Activated CD4-positive, alpha-beta T cell treated with anti-CD3 and anti-CD28 coated beads, Interleukin-2, amount 10 ng/mL, durations not matched to agents 24 days and 14 days (primary cell): ENCODE measurements at places on chromosomes 1 and 21. TPM values are rescaled to one million over a fixed set of nuclear protein-coding genes. Genes with fewer than 3 reads are reported as not detected.

DNA sequence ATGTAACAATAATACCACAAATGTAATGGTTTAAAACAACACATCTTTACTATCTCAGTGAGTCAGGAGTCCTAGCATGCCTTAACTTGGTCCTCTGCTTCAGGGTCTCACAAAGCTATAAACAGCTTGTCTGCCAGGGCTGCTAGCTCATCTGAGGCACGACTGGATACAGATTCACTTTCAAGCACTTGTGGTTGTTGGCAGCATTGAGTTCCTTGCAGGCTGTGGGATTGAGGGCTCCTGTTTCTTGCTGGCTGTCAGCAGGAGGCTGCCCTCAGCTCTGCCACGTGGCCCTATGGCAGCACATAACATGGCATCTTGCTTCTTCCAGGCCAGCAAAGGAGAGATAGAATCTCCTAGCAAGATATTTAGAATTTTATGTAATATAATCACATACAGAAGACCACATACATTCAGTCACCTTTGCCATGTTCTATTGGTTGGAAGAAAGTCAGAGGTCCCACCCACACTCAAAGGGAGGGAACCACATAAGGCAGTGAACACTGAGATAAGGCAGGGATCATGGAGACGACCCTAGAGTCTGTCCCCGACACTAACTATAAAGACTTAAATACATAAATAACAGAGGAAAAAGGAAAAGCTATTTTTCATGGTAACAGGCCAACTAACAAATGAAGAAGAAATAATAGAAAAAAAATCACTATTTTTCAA lies 18.9 kb upstream of the IPP start:
- DNase-seq, result no peak
- H3K27ac ChIP-seq, result no peak overlapping the region
- peaks cover 3% of the 10 kb centered on the region for H3K27me3 ChIP-seq
- peaks cover 5% of the 10 kb centered on the region for H3K4me1 ChIP-seq
- H3K4me3 ChIP-seq, result no peak overlapping the region
- H3K36me3 ChIP-seq, result no peaks in the 10 kb centered on the region

GRCh38 chr1:70818401-70818800 lies 229.2 kb downstream of the PTGER3 start:
- H3K27ac ChIP-seq, result no peak overlapping the region
- H3K4me1 ChIP-seq, result no peaks in the 10 kb centered on the region
- no peaks in the 10 kb centered on the region for H3K36me3 ChIP-seq
- H3K4me3 ChIP-seq, result no peak overlapping the region
- DNase-seq, result no peak

DNA sequence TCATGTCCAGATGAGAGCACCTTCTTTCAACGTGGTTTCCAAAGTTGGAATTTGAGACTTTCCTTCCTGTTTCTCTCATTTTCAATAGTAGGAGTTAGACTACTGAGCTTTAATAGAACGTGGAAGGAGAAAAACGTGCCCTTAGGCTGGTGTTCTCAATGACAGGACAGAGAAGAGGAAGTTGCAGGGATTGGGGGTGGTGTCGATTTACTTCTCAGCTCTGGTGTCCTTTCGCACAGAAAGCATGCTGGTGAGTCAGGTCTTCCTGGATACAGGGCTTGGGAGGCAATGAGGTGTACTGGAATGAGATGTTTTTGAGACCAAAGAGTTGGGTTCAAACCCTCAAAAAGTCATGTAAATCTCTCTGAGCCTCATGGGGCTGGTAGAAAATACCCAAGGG lies 67.1 kb downstream of the HIVEP3 start:
- no peak for DNase-seq
- no peak overlapping the region for H3K4me3 ChIP-seq
- no peak overlapping the region for H3K27ac ChIP-seq
- peaks cover 24% of the 10 kb centered on the region for H3K36me3 ChIP-seq
- H3K4me1 ChIP-seq, result peaks cover 38% of the 10 kb centered on the region

Gene HPDL
- 39.6 and 39.8 TPM in 2 replicates for total RNA-seq

Gene C1QB
- not detected in 2 replicates for total RNA-seq

Gene KCND3
- total RNA-seq, result 0.07 TPM in 1 of 2 replicates, not detected in the other

Gene FALEC
- total RNA-seq, result not detected in 2 replicates
